ENCODE measurements at places on chromosomes 12 and 14.

GRCh38 chr12:66491853-66492252, 187.0 kb downstream of the GRIP1 start:
- no peak for DNase-seq

- DNase-seq: no peak
Observed at GRCh38 chr14:95597784-95598211, 62.9 kb downstream of the GLRX5 start.

DNA sequence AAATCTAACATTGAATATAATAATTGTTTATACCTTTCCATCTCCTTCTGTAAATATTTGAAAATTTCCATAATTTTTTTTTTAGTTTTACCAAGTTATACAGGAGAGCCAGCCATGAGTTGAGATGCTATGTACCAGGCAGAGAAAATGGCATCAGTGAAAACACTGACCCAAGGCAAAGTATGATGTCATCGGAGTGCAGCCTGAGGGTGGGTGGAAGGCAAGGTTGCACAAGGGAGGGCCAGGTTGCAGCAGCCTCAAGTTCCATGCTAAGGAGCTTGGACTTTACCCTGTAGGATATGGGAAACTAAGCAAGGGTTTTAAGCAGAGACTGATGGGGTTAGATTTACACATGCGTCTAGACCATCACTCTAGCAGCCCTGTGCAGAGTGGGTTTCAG, 441.1 kb downstream of the BCAT1 start:
- no peak for DNase-seq

GRCh38 chr14:68011406-68012028, 191.9 kb downstream of the RAD51B start:
- DNase-seq: no peak

DNA sequence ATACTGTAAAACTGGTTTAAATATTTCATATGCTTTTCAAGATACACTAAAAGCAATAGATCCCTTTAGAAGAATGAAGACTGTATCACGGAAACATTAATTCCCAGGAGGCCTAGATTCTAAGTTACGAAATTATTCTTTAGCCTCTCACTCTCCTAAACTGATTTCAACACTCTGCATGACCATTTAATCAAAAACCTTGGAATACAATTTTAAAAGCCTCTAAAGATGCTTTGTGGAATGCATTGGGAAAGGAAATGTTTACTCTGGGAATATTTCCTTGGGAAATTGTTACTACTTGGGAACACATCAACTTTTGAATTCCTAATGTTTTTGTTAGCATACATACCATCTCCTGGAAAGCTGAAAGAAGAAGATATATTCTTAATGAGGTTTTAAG, 255.7 kb upstream of the FAR2 start:
- DNase-seq: no peak

DNA sequence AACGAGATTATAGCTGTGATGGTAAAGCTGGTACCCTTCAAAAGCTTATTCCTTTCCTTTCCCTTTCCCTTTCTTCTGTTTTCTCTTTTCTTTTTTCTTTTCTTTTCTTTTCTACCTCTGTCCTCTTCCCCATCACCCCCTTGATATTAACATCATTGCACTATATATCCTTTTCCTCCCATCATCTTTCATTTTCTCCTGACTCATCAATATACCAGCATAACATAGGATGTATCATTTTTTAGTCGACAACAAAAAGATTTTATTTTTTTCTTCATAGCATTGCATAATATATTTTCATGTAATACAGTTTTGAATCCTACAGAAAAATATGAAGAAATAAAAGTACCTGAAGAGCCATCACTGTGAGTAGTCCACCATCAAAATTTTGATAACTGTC, 230.6 kb downstream of the RAD51B start:
- no peak for DNase-seq

- DNase-seq: no peak
Observed at GRCh38 chr12:110033888-110034287, 14.4 kb downstream of the C12orf76 start.

DNA sequence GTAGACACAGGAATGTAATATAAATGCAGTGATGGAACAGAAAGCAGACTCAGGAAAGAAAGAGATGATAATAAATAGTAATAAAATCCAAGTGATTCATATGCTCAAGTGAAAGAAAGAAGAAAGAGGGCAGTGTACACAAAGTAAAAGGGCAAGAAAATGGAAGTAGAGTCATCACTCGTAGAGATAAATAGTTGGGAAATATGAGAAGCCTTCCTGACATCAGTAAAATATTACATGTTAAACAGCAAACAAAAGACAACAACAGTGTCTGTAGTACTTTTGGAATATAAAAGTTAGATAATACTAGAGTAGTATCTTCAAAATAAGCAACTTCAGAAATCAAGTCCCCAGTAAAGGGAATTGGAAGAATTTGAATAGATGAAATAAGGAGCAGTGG, 412.3 kb downstream of the RAD51B start:
- no peak for DNase-seq

DNA sequence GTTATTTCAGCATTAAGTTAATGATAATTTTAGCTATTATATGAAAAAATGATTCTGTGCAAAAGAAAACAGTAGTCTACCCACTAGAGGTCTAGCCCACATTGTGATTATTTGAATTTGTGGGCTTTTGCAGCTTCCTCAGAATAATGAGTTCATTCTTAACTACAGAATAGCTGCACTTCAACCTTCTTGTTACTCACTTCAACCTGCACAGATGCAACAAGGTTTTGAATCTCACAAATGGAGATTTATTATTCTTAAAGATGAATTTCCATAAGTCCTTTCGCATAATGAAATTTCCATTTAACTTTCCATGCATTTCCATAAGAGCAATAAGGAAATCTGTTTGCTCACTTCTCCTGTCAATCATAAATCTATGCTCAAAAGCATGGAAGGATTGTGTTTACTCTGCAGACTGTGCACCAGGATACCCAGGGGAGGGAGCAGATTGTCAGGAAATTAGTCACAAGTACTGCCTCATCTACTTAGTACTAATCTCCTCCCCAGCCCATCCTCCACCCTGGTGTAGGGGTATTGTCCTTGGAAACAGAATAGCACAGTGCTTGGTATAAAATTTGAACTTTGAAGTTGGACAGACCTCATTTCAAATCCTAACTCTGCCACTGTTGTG, 24.1 kb downstream of the PTGER2 start:
- peak; percentile 10 for DNase-seq

- DNase-seq: no peak
Observed at GRCh38 chr14:86217523-86217922, 687.6 kb downstream of the FLRT2 start.

- no peak for DNase-seq
Observed at GRCh38 chr12:12899530-12900380, 8.4 kb downstream of the GPRC5A start.

- no peak for DNase-seq
Observed at GRCh38 chr12:75754698-75755097, 243.3 kb upstream of the KRR1 start.

DNA sequence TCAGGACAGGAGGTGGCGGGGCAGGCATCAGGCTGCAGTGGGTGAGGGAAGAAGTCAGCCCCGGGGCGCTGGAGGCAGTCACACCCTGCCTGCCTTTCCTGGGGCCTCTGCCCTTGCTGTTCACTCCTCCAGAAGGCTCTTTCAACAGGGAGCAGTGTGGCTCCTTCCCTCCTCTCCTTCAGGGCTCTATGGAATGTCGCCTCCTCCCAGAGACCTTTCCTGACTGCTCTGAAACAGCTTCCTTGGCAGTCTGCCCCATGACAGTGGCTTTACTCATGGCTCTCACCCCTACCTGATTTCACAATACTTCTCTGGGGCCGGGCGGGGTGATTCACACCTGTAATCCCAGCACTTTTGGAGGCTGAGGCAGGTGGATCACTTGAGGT, 7.1 kb downstream of the RHOF start:
- DNase-seq: peak; percentile 68

DNA sequence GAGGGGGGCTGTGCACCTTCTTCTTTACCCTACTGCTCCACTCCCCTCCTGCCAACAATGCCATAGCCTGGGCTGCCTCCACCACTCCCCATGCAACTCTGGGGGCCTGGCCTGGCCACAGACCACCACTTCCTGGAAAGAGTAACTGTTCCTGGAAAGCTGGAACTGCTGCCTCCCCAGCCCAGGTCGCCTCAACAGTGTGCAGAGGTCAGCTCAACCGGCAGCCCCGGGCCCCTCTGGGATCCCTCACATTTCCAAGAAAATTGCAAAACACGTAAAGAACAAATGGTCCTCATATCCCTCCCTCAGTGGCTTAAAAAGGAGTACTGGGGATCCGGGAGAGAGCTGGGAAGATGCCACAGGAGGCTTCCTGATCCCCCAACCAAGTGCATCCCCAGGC, 22.4 kb upstream of the DIO3 start:
- DNase-seq: no peak

GRCh38 chr12:46468160-46468559, 95.6 kb upstream of the SLC38A2 start:
- no peak for DNase-seq

- no peak for DNase-seq
Observed at GRCh38 chr14:58699681-58700205, 62.0 kb downstream of the DACT1 start.

DNA sequence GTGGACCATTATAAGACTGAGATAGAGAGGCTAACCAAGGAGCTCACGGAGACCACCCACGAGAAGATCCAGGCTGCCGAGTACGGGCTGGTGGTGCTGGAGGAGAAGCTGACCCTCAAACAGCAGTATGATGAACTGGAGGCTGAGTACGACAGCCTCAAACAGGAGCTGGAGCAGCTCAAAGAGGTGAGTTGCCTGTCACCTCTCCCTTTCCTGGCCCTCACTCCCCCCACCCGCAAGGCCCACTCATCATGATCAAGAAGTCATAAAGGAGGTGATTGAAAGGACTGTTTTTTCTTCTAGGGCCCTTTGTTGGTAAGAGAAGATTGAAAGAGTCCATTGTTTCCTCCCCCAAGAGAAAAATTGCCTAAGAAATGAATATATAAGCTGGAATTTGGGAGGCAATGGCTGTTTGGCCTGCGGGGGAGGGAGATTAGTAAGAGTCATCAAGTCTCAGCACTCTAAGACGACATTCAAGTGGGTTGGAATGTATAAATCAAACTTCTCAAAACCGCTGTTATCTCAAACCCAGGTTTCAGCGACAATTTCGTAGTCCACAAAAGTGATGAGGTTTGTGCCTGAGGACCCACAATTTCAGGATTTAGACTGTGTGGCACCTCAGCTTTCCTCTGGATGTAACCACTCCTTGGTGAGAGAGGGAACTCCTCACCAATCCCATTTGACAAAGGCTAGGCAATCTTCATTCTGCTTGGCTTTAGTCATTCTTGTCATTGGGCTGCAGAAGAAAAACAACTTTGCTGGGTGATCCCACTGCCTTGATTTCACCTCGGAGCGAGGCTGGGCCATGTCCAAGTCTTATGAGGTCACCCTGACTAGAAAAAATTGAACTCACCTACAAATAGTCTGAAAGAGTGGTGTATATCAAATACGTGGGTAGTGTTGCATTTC, 966 bp downstream of the BICD1 start:
- DNase-seq: peak; percentile 11

GRCh38 chr12:50110762-50111351, 1.2 kb upstream of the COX14 start:
- DNase-seq: peak; percentile 77

DNA sequence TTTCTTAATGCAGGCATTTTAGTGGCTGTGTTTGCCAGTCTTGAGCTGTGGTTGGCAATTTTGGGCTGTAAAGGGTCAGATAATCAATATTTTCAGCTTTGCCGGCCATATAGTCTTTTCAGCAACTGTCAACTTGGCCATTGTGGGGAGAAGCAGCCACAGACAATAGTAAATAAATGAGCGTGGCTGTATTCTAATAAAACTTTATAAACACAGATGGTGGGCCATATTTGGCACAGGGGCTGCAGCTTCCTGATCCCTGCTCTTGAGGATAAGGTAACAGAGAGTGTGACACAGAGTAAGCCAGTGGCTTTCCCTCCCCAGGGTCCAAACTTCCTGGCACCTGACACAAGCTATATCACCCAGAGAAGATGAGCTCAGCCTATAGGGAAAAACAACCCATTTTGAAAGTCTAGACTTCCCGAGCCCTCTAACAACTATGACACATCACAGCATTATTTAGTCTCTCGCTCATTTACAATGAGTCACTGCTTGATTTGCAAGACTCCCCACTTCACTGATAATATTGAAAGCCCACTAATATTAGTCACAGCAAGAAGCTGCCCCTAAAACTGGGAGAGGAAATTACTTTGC, 163.1 kb upstream of the TMPO start:
- DNase-seq: peak; percentile 10

Data from HepG2 (cell line).